ENCODE measurements at places on chromosomes 7 and 10.

- no peak for DNase-seq
Measured at GRCh38 chr7:33933611-33934281, 28.4 kb downstream of the BMPER start.

GRCh38 chr7:39614299-39614698 is 9.1 kb upstream of the RALA start:
- no peak for DNase-seq

DNA sequence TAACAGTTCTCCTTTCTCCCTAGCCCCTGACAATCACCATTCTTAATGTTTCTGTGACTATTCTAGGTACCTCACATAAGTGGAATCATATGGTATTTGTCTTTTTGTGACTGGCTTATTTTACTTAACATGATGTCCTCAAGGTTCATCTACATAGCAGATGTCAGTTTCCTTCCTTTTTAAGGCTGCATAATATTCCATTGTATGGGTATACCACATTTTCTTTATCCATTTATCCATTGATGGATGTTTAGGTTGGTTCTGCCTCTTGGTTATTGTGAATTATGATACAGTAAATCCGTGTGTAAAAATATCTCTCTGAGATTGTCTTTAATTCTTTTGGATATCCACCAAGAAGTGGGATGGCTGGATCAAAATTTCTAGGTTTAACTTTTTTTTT is 13.2 kb downstream of the BBS9 start:
- no peak for DNase-seq

DNA sequence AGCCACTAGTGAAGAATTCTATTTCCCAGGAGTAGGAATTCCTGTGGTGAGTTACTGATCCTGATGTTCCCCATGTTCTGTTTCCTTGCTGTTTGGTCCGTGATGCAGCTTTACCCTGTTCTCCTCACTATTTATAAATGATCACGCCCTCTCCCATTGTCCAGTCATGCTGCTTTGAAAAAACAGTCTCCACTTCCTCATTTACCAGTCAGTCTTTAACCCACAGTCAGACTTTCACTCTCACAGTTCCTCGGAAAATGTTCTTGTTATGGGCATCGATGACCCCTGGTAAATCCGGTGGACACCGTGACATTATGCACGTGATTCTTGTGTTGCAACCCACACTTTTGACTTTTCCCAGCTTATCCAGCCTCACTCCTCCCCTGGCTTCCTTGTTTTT is 14.4 kb downstream of the SCIN start:
- no peak for DNase-seq

DNA sequence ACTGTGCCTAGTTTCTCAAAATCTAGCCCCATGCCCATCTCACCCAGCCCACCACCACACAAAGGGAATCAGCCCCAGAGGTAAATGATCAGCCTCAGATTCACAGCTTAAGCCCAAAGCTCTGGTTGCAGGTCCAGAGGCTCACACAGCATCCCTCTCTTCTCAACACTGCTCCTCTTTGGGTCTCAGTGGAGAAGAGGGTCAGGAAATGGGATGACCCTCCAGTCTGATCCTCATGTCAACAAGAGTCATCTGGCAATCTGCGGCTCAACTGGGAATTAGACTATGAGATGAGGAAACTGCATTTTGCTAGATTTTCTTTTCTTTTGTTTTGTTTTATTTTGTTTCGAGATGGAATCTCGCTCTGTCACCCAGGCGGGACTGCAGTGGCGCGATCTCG is 126.2 kb upstream of the PDLIM1 start:
- DNase-seq, result no peak

- no peak for DNase-seq
Measured at GRCh38 chr7:155343150-155343549, 45.5 kb downstream of the INSIG1 start.

- no peak for DNase-seq
Measured at GRCh38 chr7:77950548-77950947, 152.0 kb downstream of the PHTF2 start.

- DNase-seq, result no peak
Measured at GRCh38 chr7:117270371-117270770, 52.5 kb downstream of the WNT2 start.

GRCh38 chr7:21357151-21358097 is 70.5 kb upstream of the SP4 start:
- DNase-seq, result no peak

GRCh38 chr7:121530227-121531174 is 134.4 kb upstream of the FAM3C start:
- DNase-seq, result no peak

GRCh38 chr7:158123214-158123613 is 464.4 kb downstream of the PTPRN2 start:
- DNase-seq, result no peak

DNA sequence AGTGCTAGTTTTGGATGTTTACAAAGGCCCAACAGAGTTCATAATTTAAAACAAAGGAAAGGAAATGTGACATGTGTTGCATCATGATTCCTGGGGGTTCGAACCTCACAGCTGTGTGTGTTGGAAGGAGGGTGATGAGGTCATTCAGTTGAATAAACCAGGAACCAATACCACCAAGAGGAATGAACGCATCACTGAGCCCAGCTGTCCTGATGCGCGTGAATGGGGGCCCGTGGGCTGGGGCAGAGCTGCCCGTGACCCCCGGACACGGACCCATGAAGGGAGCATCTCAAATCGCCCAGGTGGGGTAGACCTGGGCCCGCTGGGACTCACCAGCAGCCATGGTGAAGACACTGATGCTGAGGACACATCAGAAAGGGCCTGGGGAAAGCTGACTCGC is 33.0 kb downstream of the BRI3 start:
- DNase-seq, result no peak

GRCh38 chr7:81645435-81645834 is 124.4 kb downstream of the HGF start:
- DNase-seq, result no peak
